Uterus (tissue), 4 donors: ENCODE measurements at places on chromosomes 3 and 15.

DNA sequence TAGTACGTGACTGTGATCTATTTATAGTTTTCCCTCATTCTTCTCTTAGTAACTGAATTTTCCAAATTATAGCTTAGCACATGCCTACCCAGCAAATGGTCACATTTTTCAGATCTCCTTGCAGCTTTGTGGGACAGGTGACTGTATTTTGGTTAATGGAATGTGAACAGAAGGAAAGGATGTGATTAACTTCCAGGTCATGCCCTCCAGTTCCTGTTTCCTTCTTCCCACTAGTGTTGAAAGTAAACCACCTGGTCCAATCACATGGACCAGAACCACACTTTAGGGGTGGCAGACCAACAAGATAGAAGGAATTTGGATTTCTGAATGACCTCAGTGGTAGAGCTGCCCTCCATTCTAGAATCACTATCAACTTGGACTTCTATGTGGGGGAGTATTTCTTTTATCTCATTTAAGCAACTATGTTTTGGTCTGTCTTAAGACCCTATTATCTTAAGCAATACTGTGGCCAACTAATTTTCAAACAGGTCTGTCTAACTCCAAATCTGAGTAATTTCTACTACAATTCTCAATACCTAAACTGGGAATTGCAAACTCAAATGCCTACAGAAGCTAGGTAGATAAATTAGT lies 76.0 kb upstream of the TSC22D2 start:
- no peak for DNase-seq
- H3K4me1 ChIP-seq: no peaks in the 10 kb centered on the region
- H3K4me3 ChIP-seq: no peak overlapping the region
- H3K27me3 ChIP-seq: no peaks in the 10 kb centered on the region

DNA sequence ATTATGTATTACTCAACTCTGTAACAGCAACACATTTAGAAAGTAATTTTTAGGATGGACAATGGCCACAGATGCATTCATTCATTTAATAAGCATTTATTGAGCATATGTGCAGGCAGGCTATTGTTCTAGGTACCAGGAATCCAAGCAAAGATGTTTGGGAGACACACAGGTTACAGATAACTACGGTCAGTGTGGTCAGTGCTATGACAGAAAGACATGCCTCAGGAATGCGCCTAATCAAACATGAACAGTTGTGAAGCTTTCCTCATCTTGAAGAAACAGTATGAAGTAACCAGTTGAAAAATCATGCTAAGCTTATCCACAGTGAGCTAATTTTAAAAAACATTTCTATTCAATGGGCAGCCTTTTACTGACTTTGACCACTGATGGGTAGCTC lies 155.4 kb upstream of the CCDC54 start:
- no peaks in the 10 kb centered on the region for H3K27me3 ChIP-seq
- no peaks in the 10 kb centered on the region for H3K4me1 ChIP-seq
- no peak for DNase-seq
- no peak overlapping the region for H3K27ac ChIP-seq

- no peaks in the 10 kb centered on the region for H3K4me1 ChIP-seq
- H3K4me3 ChIP-seq: no peak overlapping the region
- no peak for DNase-seq
- no peak overlapping the region for H3K27ac ChIP-seq
- no peaks in the 10 kb centered on the region for H3K27me3 ChIP-seq
These were observed 14.9 kb downstream of the LEKR1 start for GRCh38 chr3:156840826-156841689.

DNA sequence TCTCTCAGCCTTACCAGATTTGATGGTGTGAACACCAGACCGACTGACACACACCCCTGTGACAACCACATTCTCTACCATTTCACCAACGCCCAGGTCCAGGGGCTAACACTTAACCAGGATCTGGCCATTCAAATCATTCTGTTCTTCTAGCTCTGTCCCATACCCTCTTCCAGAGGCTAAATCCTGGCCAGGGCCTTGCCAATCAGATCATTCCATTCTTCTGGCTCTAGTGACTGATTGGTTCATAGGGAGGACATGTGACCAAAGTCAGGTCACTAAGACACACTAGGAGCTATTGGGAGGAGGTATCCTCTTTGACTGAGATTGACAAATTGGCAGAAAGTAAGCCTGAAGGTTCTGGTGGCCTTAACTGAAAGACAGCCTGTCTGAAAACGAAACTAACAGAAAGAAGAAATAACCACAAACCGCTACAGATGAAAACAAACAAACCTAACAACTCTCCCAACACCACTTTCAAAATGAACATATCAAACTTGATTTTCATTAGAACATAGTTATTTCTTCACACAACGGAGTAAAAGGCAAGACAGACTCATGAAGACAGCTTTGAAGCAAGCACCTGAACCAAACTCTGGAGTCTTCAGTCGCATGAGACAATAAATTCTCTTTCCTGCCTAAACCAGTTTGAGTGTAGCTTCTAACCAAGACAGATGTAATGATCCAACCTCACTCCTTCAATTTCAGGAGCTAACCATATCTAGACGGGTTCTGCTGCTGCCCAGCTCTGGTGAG lies 68.5 kb downstream of the TRANK1 start:
- no peaks in the 10 kb centered on the region for H3K27me3 ChIP-seq
- H3K4me1 ChIP-seq: no peaks in the 10 kb centered on the region
- no peak overlapping the region for H3K27ac ChIP-seq
- DNase-seq: no peak

DNA sequence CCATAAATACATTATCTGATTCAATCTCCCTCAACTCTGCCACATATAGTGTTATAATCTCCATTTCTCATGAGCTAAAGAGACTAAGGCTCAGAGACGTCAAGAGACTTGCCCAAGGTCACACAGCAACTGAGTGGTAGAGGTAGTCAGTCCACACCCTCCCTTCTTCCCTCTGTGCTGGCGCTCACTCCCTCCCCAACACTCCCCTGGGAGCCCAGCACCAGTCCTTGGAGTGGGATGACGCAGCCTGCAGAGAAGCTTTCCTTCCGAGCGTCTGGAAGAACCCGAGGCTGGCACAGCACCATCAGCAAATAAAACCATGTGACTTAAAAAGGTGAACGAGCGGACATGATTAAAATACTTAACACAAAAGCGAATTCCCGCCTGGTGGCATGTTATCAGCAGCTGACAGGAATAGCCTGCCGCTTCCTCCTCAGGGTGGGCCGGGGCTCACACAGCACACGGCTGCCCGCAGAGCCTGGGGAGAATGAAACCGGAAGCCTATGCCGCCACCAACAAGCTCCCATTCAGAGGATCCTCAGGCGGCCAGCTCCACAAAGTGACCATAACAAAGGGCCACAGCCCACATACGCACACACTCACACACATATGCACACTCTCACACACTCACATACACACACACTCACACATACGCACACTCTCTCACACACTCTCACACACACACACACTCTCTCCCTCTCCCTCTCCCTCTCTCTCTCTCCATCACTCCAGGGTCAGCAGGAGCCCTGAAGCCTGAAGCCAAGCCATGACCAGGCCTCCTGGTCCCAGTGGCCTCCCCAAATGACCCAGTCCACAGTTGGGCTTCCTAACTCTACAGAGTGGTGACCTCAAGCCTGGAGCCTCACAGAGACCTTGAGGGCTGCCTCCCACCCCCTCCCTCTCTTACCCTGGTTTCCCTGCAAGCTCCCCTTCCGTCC lies 120.5 kb downstream of the XXYLT1 start:
- no peaks in the 10 kb centered on the region for H3K27me3 ChIP-seq
- peak overlapping the region; percentile 12 for H3K4me3 ChIP-seq
- H3K36me3 ChIP-seq: no peaks in the 10 kb centered on the region
- peak; percentile 72 for DNase-seq
- H3K27ac ChIP-seq: peak overlapping the region; percentile 80
- H3K4me1 ChIP-seq: peaks cover 13% of the 10 kb centered on the region
